Hematopoietic multipotent progenitor cell treated with erythropoietin and hydrocortisone succinate and interleukin-3 and kit ligand, for 4 days (in vitro differentiated cells): ENCODE measurements at places on chromosomes 3 and 15.
A peak's percentile ranks its signal among the peaks of the same experiment; 100 is the strongest.

DNA sequence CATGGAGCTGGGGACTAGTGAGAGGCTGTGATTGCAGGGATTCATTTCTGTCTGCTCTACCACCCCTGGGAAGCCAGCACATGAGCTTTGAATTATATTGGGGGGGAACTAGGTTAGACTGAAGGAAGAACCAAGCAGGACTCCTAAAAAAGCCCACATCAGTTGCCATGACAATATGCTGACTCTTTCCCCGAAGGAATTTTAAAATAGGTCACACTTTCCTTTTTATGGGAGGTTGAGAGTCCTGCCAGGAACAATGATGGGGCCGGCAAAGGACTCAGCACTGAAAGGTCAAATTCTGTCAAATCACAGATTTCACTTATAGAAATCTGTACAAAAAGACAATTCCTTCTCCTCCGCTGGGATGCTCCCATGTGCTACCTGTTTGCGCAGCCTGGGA is 130.8 kb downstream of the ZNF621 start:
- DNase-seq = no peak

- no peak for DNase-seq
These were observed 128.0 kb upstream of the MRPL3 start for GRCh38 chr3:131630807-131631206.

DNA sequence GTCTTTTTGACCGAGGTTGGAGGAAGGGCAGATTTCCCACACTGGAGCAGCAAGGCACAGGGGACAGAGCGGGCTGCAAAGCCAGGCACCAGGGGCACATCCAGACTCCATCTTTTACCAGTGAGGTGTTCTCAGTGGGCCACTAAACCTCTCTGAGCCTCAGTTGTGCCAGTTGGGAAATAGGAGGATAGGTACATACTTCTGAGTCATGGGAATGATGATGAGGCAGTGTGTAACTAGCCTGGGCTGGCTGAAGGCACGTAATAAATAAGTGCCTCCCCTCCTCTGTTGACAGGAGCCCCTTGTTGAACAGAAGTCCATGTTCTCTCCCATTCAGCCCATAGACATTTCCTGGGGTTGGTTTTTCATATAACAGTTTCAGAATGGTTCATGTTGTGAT is 48.7 kb downstream of the GPD1L start:
- no peak for DNase-seq

DNA sequence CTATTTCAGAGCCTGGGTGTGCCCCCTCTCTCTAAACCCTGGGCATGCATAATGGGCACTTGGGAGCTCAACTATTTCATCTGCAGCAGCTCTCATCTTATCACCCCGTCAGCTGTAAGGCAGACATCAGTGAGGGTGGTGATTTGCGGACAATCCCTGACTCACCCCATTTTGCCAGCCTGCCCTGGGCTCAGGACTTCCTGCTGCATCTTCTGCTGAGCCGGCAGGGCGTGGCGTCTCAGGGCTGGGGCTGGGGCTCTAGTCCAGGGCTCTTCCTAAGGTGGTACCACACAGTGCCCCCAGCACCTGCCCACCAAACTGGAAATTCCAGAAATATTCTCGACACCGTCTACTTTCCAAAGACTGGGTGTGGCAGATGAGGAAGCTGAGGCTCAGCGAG is 925 bp upstream of the PSTPIP1 start:
- peak; percentile 43 for DNase-seq
